ENCODE measurements at places on chromosomes 3 and 15.

DNA sequence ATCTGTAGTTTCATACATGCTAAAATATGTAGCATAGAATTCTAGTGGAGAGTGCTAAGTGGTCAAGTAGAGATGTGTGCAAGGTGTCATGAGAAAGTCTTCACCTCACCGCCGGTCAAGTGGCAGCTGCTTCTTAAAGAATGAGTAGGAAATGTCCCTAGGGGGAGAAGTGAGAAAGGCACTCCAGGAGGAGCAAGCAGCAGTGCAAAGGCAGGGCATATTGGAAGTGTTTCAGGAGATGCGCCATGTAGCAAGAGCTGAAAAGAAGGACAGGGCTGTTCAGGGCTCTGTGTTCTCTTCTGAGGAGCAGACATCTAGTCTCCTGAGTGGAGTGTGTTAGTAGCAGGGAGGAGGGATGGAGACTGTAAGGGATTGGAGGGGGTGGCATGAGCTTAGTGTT lies 312.4 kb upstream of the SEMA6D start:
- peak; percentile 59 for DNase-seq

GRCh38 chr3:77513542-77513941 lies 473.6 kb downstream of the ROBO2 start:
- DNase-seq, result no peak

DNA sequence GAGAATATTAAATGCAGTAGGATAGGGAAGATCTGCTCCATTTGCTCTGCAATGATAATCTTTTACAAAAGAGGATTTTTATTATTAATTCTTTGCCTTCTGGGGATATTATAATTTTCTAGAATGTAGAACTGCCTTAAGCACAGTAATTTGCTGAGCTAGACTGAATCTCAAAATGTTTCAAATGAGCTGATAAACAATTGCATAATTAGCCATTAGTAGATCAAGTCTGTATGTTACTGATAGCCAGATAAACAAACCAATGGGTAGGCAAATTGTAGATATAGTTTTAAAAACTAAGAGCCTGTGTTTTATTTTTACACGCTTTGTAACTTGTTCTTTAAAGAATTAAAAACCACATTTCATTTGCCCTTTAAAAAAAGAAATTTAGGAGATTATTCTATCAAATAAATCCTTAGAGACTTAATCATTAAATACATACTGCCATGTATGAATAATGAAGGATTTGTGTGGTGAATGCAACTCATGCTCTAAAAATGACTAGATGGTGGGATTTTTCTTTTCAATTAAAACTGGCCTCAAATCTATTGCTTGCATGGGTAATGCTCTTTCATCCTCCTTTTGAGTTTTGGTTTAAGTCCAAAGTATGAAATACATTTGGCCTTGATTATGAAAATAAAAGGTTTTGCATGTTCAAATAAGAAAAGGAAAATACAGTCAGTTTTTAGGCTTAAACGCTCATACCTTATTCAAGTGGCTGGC lies 32.6 kb upstream of the NANOGP8 start:
- DNase-seq, result no peak

DNA sequence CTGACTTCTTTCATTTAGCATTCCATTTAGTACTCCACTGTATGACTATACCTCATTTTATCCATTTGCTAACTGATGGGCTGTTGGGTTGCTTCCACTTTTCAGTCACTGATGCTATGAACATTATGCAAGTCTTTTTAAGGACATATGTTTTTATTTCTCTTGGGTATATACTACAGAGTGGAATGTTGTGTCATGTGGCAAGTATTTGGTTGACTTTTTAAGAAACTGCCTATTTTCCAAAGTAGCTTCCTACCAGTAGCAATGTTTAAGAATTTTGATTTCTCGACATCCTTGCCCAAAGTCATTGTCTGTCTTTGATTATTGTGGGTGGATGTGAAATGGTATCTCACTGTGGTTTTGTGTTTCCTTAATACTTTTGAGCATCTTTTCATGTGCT lies 110.1 kb upstream of the TPM1 start:
- DNase-seq, result no peak

- DNase-seq, result no peak
Observed at GRCh38 chr15:45201557-45201859, 13.7 kb upstream of the SHF start.

DNA sequence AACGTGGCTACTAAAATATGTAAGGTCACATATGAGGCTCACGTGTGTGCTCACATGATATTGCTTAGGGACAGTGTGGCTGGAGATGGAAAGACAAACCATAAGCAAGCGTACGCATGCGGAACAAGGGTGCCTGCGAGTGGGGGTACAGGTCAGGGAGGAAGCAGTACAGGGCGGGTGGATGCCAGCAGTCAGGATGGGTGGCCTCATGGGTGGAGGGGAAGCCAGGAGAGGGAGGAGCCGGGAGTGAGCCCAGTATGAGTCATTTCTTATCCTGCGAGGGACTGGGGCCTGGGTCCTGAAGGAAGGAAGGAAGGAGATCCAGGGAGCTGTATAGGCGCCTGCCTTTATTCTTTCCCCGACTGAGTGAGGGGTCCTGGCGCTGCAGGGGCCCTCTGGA lies 42.0 kb upstream of the CGNL1 start:
- DNase-seq, result no peak

- DNase-seq, result no peak
Observed at GRCh38 chr3:47108546-47108945, 55.4 kb downstream of the SETD2 start.

GRCh38 chr3:136109499-136109898 lies 86.6 kb downstream of the MSL2 start:
- no peak for DNase-seq

DNA sequence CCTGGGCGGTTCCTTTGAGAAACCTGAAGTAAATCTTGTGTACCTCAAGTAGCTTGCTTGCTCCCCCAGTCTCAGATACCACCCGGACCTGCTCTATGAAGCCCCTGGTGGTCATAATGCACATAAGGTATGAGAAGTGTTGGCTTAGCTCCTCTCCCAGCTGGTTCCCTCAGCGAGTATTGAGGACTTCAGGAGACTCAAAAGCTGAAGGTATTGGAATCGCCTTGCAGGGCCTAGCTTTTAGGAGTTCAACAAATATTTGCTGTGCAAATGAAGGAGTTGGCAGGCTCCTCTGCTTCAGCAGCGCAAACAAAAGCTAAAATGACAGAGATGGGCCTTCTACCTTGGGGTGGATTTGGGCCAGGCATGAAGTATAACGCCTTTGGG lies 1.7 kb downstream of the CMTM8 start:
- DNase-seq, result peak; percentile 59

GRCh38 chr3:118207271-118207670 lies 827.4 kb downstream of the IGSF11 start:
- DNase-seq, result no peak

DNA sequence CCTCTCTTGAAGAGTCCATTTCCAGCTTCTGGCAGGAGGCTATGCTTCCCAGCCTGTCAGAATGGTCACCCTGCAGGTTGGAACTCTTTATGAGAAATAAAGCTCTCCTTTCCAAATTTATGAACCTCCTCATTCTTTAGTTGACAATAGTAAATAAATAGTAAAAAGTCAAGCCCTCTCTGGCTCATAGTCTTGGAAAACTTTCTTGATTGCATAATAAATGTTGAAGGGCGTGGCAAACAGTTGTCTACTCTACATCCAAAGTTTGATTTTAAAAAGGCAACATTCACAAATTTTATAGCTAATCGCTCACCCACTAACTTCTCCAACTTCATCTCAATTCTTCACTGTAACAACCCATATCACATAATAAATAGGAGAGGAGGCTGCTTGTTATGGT lies 58.8 kb downstream of the MCF2L2 start:
- no peak for DNase-seq

- DNase-seq, result no peak
Observed at GRCh38 chr3:10088256-10088655, 19.8 kb downstream of the FANCD2OS start.

DNA sequence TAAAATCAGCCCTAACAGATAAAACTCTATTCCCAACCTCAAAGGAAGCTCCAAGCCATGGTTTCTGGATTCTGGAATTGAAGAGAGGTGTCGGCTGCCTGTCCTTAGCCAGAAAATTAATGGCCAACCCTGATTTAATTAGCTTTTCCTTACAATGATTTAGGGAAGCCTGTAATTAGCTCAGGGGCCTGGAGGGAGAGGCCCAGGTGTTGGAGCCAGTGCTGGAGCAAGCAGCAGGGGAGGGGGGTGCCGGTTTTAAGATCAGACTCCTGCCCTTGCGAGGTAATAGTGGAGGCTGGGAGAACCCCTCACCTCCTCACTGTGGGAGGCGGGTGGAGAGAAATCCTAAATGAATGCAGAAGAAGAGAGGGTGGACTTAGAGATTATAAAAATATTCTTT lies 14.7 kb upstream of the ATP2B2 start:
- no peak for DNase-seq
